RKO (cell line): ENCODE measurements at places on chromosomes 5 and 9.
A peak's percentile ranks its signal among the peaks of the same experiment; 100 is the strongest.

GRCh38 chr5:159427180-159428012 lies 97.1 kb upstream of the IL12B start:
- DNase-seq: no peak

- peak; percentile 92 for DNase-seq
Measured at GRCh38 chr9:128554155-128554862, 1.9 kb downstream of the SPTAN1 start.

- DNase-seq: no peak
Measured at GRCh38 chr5:109676920-109677319, 12.8 kb upstream of the MAN2A1 start.

DNA sequence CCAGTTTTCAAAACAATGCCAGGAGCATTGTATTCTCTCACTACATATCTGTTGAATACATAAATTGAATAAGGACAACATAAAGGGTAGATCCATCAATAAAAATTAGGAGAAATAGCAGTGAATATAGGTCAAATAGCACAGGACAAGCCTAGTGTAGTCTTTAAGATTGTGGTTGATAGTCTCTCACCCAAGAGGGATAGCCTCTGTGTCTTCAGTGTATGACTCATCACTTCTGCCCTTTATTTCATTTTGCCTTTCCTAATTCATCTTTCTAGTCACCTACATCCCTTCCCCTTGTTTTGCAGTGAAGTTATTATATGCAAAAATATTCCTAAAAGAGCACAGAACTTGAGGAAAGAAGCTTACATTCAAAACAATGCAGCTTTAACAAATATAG lies 335.0 kb upstream of the TUSC1 start:
- no peak for DNase-seq

DNA sequence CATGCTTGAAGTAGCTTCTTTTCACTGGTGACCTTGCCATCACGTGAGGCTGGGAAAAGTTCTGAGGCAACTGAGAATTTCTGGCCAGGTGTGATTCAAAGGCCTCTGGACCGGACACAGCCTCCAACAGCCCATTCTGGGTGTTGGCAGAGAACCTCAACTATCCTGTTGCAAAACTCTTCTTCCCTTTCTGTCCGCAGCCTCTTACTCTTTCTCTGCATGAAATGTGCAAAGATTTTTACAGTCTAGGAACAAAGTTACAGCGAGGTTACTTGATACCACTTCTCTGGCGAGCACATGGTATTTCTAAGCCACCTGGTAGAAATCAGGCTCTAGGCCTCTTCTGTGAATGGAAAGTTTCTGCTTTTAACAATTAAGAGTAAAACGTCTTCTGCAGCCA lies 79.2 kb downstream of the FREM1 start:
- no peak for DNase-seq

GRCh38 chr5:143887903-143888665 lies 76.1 kb downstream of the HMHB1 start:
- DNase-seq: no peak

- no peak for DNase-seq
Measured at GRCh38 chr9:22265038-22265437, 181.6 kb upstream of the DMRTA1 start.

DNA sequence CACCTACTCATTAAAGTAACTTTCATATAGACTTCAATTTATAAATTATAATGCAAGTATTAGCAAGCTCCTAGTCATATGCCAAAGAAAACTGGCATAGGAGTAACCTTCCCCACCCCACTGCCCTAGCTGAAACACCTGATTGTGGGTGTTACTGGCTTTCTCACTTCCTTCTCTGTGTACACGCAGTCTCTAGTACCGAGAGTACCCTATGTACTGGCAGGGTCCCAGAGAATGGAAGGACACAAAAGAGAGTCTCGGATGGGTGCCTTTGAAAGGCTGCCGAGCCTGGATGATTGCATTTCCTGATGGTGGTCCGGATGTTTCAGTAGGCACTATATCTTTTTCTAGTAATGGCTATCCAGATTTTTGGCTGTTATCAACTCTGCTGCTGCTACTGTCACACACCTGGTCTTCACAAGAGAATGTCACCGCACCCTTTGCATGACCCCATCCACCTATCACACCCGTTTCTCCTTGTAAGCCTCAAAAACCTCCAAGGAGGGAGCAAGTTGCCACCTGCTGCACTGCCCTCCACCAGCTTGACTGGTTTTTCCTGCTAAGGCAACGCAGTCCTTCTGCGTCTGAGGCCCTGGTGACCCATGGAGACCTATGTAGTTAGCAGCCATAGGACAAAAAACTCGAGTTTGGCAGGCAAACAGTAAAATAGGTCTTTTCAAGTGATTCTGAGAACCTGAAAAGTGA lies 53.8 kb upstream of the CLINT1 start:
- no peak for DNase-seq

GRCh38 chr9:12735665-12736064 lies 39.2 kb upstream of the LURAP1L start:
- no peak for DNase-seq

DNA sequence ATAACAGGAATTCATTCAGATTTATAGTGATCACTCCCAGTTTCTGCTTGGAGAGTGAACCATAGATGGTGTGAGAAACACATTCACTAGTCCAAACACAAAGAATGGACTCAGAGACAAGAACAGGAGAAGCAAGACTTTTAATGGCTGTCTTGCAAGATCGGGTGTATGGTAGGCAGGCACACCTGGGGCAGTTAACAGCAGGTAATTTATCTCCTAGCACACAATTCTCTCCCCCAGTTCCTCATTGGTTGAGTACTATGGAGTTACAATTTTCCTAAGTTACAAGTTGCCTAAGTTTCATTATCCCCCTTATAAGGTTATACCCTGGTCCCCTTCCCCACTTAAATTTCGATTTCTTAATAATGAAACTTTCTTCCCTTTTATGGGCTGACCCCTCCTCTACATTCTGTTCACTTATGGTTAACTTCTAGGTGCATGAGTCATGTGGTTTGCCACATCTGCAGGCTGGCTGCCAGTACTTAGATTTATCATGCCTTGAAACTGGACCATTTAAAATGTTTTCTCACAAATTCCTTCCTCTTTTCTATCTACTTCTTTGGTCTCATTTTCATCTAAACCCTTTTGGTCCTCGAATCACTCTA lies 623.3 kb downstream of the HINT1 start:
- DNase-seq: no peak

DNA sequence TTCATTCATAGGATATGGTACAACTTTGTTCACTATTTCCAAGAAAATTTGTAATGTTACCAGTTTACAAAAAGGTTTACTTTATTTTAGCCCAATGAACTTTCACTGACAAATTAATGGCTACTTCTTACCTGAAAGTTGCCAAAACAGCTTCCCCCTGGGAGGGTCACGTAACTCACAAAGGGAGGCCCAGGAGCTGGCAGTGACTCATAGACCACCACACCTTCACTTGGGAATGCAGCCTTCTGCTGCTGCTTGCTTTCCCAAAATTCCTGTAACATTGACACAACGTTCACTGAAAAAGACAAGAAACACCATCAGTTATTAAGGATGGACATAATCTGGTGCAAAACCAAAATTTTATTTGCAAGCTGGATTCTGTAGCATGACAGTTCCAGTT lies 18.1 kb downstream of the LIX1 start:
- no peak for DNase-seq

DNA sequence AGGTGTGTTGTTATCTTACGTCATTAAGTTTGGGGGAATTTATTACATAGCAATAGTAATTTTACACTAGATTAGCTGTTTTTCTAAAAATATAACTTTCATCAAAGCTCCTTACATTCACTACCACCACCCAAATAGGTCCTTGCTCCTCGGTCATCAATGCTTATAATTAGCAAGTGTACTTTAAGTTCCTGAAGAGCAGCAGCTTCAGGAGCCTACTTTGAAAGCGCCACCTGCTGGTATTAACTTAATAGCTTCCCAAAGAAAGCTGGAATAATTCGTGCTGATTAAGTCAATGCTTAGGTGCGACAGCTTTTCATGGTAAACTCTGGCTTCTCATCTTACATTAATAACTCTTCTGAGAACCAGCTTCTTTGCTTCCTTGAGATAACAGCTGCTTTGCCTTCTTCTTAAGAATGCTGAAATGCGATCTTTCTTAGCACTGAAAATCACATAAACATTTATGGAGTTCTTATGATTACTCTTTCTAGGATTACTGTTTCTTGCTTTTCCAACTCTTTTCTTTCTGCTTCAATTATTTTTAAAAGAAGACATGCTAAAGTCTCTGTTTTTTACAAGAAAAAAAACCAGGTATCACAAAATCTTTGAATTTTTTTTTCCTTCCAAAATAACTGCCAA lies 10.0 kb upstream of the C5 start:
- DNase-seq: peak; percentile 83

DNA sequence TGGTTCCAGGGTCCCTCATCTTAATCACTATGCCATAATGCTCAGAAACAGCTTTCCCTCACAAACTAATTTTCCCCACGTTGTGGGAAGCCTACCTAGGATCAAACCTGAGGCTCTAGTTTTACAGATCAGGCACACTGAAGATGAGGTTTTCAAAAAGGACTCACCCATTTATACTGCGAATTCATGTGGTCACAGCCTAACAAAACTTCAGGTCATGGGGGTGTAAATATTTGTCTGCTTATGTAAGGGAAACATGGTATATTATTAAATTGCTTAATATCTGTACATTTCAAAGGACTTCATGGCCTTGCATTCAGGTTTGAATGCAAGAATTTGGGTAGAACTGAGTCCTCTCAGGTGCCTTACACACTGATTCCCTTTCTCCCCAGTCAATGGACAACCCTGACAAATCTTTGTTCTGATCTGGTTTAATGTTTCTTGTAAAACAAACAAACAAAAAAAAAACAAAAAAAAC lies 12.1 kb downstream of the ZFAND5 start:
- DNase-seq: no peak

DNA sequence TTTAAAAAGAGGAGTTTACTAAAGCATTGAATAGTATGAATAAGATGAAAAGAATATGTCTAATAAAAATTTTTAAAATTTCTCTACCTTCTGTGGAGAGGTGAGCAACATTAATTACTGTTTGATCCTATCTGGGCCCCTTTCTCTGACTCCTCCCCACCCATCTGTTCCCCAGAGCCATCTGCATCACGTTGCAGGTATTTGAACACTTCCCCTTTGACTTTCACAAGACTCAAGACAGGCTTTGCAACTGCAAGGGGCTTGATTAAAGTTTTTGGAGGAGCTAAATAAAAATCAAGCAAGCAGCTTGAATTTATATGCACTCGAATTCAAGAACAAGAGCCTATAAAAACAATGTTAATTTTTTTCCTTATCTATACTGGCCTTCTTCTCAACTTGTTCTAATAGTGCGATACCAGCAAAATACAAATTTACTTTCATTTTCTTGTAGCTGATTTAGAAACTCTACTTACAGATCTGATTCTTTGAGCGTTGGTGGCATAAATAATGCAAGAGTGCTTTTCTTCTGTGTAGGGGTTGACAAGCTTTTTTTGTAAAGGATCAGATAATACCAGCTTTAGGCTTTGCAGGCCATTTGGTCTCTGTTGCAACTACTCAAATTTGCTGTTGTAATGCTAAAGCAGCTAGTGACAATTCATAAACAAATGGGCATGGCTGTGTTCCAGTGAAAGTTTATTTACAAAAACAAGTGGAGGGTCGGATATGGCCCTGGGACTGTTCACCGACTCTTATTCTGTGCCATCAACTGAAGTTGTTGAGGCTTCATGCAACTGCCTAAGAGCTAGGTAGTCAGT lies 21.2 kb downstream of the TXNDC8 start:
- no peak for DNase-seq

DNA sequence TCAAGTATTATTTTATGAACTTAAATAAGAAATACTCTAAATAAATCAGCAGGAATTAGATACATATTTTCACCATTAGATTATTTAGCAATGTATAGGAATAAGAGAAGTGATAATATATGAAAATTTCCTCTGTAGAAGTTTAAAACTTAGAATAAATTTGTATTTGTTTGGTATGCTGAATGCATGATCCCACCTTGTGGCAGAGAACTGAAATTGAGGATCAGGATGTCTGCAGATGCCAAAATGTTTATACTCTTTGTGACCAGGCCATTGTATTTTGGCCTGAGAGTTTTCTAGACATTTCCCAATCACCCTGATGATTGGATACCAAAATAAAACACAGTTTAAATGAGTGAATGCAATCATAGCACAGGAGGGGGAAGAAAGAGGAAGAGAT lies 6.3 kb downstream of the TYRP1 start:
- peak; percentile 29 for DNase-seq

DNA sequence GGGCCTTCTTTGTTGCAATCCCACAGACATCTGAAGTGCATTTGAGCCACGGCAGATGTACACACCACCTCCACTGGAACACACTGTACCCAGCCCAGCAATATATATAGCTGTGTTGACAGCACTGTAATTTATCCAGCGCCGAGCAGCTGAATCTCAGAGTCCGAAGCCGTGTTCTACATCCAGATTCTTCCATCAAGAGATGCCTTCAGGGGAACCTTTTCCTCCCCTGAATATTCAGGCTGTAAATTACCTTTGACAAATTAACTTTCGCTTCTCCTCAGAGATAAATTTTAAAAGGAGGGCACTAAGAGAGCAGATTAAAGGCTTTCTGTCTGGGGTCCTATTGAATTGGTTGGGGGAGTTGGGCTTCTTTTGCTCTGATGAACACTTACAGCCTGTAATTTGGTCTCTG lies 76.4 kb downstream of the ROR2 start:
- no peak for DNase-seq

DNA sequence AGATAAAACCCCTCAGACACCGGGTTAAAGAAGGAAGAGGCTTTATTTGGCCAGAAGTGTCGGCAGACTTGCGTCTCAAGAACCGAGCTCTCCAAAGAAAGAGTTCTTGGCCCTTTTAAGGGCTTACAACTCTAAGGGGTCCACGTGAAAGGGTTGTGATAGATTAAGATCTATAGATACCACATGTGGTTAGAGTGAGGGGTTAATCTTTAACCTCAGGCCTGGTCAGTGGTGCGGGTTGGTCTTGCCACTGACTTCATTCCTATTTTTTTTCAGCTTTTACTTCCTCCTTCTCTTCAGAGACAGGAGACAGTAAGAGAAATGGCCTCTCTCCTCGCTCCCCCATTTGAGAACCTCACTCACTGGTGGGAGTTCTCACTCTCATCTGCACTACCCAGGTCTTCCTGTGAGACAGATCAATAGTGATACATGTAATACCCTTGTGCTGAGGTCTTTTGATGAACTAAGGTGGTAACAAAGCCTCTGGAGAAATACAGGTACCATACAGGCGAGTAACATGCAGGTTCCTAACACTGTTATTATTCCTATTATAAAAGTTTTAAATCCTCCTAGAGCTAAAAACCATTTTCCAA lies 52.4 kb upstream of the COX7C start:
- DNase-seq: no peak

- DNase-seq: no peak
Measured at GRCh38 chr5:68740226-68740910, 353.4 kb upstream of the SLC30A5 start.

DNA sequence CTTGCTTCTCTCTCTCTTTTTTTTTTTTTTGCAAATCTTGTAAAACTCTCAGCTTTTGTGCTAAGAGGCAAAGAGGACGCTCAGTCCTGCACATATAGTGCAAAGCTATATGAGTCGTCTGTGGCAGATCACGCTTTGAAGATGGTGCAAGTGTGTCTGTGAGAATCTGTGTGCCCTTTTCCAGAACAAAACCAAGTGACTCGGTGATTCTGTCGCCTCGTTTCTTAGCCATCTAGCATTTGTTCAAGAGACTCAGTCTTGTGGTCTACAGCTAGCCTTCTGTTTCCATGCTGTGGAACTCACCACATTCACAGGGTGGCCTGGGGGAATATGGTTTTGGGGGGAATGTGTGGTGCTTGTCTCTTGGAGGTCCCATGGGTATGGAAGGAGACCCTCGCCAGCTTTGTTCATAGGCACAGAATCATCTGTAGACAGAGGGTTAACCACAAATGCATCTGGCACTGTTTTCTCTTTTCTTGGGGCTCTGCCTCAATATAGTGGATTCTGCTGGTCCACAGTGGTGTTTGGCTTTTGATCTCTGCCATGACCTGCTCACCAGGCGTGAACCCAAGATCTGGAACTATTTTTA lies 82.1 kb downstream of the C9orf152 start:
- no peak for DNase-seq
